ENCODE measurements at places on chromosomes 2 and 18.

DNA sequence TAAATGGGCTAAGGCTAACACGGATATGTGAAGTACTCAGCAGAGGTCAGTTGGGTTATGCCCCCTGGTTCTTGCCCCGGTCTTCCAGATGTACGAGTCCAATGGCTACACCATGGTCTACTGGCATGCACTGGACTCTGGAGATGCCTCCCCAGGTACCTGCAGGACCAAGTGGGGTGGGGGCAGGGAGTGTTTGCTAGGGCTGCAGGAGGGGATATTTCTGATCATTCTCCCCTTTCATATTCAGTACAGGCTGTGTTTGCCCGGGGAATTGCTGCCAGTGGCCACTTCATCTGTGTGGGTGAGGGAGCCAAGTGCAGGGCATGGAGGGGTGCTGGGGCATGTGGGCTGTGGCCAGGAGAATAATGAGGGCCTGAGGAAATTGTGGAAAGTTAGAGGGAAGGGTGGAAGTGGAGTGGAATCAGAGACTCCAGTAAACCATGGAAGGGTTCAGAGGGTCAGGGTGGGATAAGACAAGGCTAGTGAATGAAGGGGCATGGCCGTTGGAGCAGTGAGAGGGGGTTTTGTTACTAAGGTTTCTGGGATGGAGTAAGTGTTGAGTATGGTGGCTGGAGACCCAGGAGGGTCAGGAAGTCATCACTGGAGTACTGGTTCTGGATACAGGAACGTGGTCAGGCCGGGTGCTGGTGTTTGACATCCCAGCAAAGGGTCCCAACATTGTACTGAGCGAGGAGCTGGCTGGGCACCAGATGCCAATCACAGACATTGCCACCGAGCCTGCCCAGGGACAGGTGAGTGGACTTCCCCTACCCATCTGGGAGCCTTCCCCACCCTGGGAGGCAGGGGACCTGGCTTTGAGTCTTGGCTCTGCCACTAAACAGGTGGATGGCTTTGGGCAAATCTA lies 1.9 kb downstream of the WDR54 start:
- no peak for DNase-seq

GRCh38 chr2:76692908-76693307 lies 829.3 kb downstream of the LRRTM4 start:
- no peak for DNase-seq

- no peak for DNase-seq
Observed at GRCh38 chr18:44552706-44553105, 128.0 kb upstream of the SETBP1 start.

DNA sequence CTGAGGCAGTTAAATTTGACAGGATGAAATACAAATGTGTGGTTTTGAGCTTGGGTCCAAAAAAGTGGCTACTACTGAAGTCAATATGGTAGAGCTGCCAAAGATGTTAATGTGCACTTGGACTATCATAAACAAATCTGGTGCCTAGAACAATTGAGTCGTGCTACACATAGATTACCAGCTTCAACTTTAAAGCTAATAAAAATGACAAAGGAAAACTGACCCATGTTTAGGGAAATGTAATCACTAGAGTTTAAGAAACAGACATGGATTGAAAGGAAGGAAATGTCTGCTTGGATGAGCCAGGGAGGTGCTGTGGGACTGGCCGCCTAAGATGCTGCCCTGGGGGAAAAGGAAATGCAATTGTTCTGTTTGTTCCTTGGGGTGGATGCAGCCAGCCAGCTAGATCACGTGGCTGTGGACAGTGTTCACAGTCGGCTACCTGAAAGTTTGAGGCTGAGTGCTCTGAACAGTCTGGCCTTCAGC lies 36.6 kb downstream of the CYB5A start:
- DNase-seq, result no peak

DNA sequence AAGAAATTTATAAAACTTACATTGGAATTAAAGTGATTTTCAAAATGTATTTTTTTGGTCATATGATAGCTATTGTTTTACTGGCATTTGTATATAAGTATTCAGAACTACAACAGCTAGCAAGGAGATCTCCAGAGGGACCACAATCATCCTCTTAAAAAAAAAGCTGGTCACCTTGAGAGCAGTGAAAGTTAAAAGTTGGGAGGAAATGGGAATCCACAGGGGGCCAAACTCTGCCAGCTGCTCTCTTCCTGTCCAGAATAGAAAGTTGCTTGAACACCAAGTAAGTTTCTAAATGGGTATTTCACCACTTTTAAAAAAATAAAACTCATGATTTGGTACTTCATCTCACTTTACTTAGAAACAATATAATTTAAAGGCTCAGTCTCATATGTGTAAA lies 1025.1 kb downstream of the LRP1B start:
- no peak for DNase-seq

- no peak for DNase-seq
Observed at GRCh38 chr2:147843391-147843863, 1.4 kb upstream of the ACVR2A start.

GRCh38 chr18:4734903-4735302 lies 279.8 kb upstream of the DLGAP1 start:
- DNase-seq, result no peak

GRCh38 chr2:12674644-12675328 lies 42.0 kb upstream of the TRIB2 start:
- no peak for DNase-seq

GRCh38 chr2:183474912-183475695 lies 350.9 kb downstream of the NUP35 start:
- no peak for DNase-seq

GRCh38 chr18:57210107-57210715 lies 63.3 kb downstream of the BOD1L2 start:
- DNase-seq, result no peak

All from stimulated activated CD8-positive, alpha-beta memory T cell treated with anti-CD3 and anti-CD28 coated beads, Interleukin-7, amount 100 ng/mL, for 48 hours (primary cell).